Ovary (tissue), 10 donors: ENCODE measurements at places on chromosomes 7 and 10.

- DNase-seq, result no peak
Measured at GRCh38 chr7:116273283-116273917, 63.1 kb downstream of the TES start.

- DNase-seq, result no peak
Measured at GRCh38 chr7:9945131-9945530, 1028.5 kb upstream of the PHF14 start.

GRCh38 chr7:115475761-115476385, 554.0 kb downstream of the MDFIC start:
- no peak for DNase-seq

GRCh38 chr7:129443612-129444011, 9.4 kb downstream of the STRIP2 start:
- no peak for DNase-seq

GRCh38 chr7:33964417-33965182, 59.3 kb downstream of the BMPER start:
- DNase-seq, result no peak

- DNase-seq, result no peak
Measured at GRCh38 chr10:120260456-120260855, 196.6 kb upstream of the PLPP4 start.

- no peak for DNase-seq
Measured at GRCh38 chr10:90983914-90984549, 63.1 kb upstream of the ANKRD1 start.

DNA sequence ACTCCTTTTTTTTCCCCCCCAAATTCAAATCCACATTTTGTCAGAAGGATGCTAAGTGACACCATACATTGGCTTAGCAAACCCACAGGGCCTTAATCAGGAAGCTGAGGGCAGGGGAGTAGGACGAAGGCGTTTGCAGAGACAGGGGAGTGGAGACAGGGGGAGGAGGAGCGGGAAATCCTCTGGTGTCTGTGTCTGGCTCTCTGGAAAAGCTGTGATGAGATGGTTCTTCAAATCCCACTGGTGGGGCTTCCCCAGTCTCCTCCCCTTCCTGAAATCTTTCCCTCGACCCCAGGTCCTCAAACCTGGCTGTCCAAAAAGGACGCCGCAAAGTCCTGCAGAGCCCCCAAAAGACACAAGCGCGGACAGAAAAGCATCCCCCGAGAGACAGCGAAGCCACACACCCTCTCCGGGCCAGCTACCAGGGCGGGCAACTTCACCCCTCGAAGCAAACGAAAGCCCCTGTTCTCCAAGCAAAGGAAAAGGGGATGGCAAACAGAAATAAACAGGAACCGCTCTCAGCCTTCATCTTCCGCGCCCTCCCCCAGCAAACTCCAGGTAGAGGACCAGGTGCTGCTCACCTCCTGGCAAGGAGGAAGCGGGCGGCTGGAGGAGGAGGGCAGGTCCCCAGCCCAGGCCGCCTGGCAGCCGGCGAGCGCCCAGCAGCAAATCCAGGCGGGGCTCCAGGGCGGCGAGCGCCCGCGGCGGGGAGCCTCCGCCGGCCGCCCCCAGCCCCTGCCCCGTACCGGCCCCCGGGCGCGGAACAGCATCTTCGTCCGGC, 520 bp downstream of the ELAPOR2 start:
- DNase-seq, result no peak

GRCh38 chr7:25240896-25241295, 12.6 kb upstream of the NPVF start:
- DNase-seq, result no peak

DNA sequence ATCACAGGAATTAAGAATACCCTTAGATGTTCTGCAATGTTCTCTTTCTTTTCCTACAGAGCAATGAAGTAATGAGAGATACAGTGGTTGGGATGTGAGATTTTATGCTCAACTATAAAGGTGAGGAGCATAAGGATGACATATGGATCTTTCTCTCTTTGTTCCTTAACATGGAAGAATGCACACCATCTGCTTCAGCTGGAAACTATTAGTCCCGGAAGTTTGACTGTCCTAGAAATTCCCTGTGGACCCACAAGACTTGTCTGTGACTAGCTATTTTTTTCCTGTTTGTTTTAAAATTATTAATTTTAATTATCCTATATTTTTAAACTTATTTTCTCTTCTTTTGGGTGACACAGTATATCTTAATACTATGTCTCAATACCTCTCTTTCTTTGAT, 80.2 kb downstream of the DKK1 start:
- no peak for DNase-seq

GRCh38 chr7:88670536-88670935, 89.0 kb upstream of the ZNF804B start:
- DNase-seq, result no peak

- no peak for DNase-seq
Measured at GRCh38 chr7:93547716-93548115, 26.8 kb downstream of the CALCR start.

DNA sequence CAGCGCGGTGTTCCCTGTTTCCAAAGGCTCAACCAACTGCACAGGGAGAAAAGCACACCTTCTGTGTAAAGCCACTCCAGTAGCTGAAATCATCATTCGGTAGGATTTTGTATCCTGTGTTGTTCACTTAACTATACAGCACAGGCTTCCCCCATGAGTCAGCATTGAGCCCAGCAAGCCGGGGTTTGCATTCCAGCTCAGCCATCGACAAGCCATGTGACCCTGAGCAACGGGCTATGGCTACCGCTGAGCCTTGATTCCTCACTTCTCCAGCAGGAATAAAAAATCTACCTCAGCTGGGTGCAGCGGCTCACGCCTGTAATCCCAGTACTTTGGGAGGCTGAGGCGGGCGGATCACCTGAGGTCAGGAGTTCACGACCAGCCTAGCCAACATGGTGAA, 44.1 kb upstream of the ATP6V0A4 start:
- DNase-seq, result no peak

- no peak for DNase-seq
Measured at GRCh38 chr10:7559386-7559785, 107.4 kb downstream of the ITIH5 start.
